DMS79 treated with DMSO at 0.1 percent for 48 hours (cell line): ENCODE measurements at places on chromosomes 11 and 22.

GRCh38 chr11:2521081-2521732, 76.4 kb downstream of the KCNQ1 start:
- DNase-seq = no peak

DNA sequence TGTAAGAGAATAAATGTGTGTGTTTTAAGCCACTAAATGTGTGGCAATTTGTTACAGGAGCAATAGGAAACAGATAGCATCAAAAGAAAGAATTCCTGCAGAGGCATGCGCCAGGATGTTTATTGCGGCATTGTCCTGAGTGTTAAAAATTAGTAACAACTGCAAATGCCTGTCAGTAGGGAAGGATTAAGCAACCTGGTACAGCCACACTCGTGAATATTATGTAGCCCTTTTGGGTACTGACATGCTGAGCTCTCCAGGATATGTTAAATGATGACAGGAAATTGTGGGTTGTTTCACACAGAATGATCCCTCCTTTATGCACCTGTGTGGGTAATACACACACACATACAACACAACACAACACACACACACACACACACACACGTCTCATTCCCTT, 69.7 kb upstream of the MYOD1 start:
- DNase-seq = no peak

DNA sequence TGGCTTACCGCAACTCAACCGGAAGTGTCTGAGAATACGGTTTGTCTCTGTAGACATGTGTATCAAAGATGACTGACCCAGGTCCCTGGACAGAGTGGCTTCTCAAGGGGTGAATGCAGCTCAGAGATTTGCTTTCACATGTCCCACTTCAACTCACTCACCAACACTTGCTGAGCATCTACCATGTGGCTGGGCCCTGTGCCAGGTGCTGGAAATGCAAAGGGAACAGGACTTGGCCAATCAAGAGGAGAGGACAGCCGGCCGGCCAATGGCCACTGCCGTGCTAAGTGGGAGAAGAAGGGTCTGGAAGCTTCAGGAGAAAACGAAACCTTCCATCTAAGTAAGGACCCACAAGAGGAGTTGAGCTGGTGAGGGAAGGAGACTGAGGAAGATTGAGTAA, 151.3 kb downstream of the CEP164 start:
- DNase-seq = peak; percentile 89

DNA sequence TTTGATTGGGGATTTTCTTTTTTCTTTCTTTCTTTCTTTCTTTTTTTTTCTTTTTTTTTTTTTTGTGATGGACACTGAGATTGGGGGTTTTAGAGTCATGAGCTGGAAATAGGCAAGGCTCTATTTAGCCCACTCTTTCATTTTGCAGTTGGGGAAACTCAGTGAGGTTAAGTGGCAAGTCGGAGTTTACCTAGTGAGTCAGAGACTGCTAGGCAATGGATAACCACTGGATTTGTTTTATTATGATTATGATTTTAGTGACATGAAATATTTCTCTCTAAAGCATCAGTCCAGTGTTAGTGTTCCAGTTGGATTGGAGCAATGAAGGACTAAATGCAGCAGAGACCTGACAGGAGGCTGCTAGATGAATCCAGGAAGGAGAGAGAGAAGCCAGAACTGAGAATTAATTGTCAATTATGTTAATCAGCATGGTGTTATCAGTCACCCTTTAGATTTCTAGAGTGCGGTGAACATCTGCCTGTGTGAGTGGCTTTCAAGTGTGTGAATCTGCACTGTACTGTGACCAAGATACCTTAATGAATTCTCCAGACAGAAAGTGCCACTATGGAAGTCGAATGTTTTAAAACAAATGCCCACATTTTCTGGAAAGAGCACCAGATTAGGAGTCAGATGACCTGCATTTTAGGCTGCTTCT, 10.9 kb downstream of the BMAL1 start:
- peak; percentile 86 for DNase-seq

DNA sequence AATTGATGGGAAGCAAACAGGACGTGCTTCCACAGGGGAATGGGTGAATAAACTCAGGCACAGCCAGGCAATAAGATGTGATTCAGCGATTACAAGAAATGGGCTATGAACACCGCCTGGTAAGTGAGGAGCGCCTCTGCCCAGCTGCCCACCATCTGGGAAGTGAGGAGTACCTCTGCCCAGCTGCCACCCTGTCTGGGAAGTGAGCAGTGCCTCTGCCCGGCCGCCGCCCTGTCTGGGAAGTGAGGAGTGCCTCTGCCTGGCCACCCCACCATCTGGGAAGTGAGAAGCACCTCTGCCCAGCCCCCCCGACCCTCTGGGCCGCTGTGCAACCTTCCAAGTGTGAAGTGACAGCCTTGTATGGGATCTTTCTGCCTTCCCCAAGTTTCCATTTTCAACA, 73.2 kb upstream of the PRR5 start:
- DNase-seq = no peak

- no peak for DNase-seq
These were observed 106.7 kb upstream of the ASPHD2 start for GRCh38 chr22:26322179-26322905.

DNA sequence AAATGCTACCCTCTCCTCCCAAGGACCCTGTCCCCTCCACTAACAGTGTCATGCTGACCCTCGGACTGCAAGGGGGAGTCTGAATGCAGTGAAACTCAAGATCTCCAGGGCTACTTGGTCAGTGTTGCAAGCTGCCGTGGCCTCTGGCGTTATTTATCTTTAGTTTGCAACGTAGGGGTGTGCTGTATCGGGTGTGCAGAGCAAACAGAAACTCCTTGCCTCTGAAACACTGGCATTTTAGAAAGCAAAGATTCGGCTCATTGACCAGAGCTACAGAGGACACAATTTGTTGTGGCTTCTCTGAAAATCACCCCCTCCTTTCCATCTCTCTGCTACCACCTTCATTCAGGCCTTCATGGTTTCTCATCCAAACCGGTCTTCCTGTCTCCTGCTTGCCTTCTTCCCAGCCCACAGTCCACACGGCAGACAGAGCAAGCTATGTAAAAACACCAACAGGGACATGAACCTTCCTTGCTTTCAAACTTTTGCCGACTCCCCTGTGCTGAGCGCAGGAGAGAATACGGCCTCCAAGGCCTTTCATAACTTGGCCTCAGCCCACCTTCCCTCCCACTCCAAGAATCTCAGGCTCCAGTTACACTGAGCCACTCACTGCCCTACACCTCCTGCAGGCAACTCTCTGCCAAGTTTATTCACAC, 14.9 kb downstream of the FZD4 start:
- DNase-seq = no peak
